ENCODE measurements at places on chromosomes 3 and 15.
A peak's percentile ranks its signal among the peaks of the same experiment; 100 is the strongest.

GRCh38 chr3:146313746-146314111 is 62.8 kb upstream of the PLSCR4 start:
- peak; percentile 67 for DNase-seq

DNA sequence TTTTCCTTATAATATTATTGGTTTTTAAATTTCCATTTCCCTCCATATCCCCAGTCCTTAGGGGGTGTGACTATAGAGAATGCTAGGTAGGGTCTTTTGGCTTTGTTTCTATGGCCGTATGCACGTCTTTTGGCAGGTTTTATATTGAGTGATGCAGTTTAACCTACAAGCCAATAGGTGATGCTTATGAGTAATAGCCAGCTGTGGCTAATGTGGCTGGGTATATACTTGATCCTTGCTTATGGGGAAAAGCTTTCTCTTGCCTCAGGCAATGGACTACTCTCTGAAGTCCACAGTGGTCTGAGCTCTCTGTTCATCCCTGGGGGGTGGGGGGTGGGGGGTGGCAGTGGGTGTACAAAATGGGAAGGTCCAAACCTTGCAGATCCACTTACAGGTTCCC is 223.9 kb downstream of the MFSD1 start:
- DNase-seq: no peak

DNA sequence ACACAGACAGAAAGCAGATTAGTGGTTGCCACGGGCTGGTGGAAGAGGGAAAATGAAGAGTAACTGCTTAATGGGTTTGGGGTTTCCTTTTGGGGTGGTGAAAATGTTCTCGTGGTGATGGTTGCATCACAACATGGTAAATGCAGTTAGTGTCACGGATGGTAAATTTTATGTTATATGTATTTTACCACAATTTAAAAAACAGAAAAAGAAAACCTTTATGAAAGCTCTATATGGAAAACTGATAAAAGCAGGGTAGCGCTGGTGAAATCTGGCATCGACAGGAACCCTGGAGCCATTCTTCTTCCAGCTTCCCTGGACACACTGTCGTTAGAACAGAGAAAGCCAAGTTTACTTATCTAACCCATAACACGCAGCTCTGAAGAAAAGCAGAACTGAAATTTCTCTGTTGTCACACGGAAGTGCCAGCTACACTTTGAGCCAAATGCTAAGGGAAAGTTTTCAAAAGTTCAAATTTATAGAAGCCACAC is 287.7 kb upstream of the NR2F2 start:
- no peak for DNase-seq

DNA sequence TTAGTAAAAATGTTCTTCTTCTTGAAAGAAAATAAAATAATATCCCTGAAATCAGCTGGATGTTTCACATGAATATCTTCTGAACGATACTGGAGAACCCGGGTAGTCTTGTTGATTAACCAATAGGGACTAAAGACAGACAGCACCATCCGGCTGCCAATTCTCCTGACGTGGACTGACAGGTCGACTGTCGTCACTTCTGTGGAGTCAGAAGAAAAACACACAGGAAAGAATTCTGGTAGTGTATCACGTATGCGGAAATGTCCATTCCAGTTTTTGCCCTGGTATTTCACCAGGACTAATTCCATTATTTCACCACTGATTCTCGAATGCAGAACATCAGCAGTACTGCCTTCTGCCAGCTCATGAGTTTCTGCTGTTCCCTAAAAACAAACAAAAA is 144.6 kb downstream of the VPS13C start:
- DNase-seq: no peak

DNA sequence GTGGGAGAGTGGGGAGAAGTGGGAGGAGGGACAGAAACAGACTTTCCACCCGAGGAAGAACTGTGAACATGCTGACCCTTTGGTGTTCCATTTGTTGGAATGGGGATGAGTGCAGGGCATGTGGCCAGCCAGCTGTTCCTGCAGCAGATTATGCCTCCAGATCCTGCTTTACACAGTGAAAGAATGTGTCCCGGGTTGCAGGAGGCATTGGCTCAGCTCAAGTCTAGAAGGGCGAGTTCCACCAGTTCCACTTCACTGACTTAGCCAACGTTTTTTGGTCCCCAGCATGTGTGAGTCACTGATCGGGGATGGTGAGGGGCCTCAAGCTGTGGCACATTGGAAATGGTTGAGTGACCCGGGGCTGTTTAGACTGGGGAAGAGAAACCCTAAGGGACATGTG is 307.0 kb upstream of the ROPN1 start:
- DNase-seq: peak; percentile 91

- DNase-seq: peak; percentile 85
Measured at GRCh38 chr3:31960793-31961431, 20.1 kb downstream of the OSBPL10 start.

- DNase-seq: peak; percentile 33
Measured at GRCh38 chr15:72554471-72555425, 80.6 kb downstream of the ARIH1 start.

DNA sequence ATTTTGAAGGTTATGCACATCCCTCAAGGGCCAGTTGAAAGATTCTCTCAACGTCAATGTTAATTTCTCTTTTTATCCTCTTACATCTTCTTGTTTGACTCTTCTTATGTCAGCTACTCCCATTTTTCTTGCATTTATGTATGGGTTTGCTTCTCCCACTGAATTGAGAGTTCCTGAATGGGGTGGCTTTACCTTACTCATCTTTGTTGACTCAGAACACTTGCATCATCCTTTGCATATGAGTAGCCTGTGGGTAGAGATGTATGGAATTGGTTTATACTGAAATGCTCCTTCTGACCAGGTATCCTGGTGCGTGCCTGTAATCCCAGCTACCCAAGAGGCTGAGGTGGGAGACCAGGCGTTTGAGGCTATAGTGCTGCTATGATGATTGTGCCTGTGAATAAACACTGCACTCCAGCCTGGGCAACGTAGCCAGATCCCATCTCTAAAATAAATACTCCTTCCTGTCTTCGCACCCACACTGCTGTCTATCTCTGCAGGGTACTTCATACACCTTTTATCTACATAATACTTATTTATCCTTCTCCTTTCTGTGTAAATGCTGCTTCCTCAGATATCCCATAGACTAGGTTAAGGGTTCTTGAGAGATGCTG is 123.6 kb upstream of the DPH6 start:
- DNase-seq: no peak

- DNase-seq: no peak
Measured at GRCh38 chr3:32593903-32594525, 23.4 kb upstream of the DYNC1LI1 start.

DNA sequence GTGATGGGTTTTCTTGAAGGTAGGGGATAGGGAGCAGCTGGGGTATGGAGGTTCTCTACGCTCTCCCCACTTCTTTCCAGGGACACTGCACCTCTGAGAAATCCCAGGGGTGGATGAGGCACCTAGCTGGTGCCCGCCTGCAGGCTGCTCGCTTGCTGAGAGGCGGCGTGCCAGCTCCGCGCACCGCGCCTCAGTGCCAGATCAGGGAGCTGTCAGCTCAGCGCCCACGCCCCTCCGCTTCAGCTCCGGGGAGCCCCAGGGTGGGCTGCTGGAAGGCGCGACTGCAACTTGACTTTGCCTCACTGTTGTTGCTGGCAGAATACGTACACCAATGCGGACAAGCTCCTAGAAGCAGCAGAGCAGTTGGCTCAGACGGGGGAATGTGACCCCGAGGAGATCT is 345.7 kb upstream of the UMPS start:
- DNase-seq: no peak

GRCh38 chr15:77179541-77179998 is 108.7 kb upstream of the TSPAN3 start:
- no peak for DNase-seq

- peak; percentile 67 for DNase-seq
Measured at GRCh38 chr3:104411757-104412156, 955.0 kb upstream of the ALCAM start.

DNA sequence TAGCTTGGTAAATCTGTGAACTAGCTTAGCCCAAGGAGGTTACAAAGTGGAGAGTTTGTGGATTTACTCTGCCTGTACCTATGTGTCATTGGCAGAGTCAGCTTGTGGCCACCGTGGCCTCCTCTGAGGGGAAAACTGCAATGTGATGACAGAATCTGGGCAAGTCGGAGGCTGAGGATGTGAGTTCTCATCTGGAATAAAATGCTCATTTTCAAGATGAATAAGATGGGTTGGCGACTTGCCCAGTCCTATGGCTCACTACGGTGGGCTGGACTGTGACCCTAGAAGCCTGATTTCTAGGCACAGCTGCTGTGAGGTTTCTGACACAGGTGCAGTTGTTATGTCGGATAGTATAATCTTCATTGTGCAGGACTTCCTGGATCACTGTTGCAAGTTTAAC is 83.7 kb downstream of the ETV5 start:
- DNase-seq: peak; percentile 55

DNA sequence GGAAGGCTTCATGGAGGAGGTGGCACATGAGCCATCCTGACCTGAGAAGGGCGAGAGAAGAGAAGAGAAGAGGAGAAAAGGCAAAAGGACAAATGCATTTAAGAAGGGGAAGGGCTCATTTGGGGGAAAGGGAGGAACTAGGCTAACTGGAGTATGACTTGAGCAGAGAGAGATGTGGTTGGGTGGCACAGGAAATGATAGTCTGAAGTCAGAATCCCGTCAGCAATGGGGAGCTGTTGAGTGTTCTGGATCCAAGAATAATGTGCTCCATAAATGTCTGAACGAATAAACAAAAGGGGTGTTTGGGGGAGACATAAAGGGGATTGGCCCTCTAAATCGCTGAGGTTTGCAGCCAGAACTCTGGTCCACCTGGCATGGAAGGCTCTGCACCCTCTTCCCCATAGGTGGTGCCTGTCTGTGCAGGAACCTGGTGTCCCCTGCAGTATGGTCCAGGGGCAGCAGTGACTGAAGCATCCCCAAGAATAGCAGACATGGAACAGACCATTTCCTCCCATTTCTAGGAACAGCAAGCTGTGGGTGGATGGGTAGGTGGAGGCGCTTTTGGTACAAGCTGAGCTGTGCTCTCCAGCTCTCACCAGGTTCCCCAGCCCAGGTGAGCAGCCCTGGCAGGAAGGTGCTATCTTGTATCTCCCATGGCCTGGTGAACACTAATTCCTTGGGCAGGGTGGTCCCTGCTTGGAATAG is 15.2 kb downstream of the CORO2B start:
- no peak for DNase-seq

DNA sequence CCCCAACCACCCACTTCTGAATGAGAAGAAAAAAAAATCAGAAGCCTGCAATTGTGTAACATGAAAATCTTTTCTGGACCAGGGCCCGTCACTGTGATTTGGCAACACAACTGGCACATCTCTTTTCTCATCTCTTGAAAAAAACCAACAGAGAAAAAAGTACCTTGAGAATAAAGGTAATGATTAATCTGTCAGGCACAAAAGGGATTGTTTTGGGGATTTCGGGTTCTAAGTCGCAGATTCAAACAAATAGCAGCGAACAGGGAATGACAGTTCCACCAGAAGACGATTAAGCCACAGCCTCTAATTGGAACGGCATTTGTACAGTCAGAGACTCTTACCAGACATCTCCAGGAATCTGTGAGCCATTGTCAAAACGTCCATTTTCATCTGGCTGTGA is at the start of gene AQP9:
Gene AQP9 (plus strand): TSS at position 276 of the 400 bp plus-strand sequence. CDS start 185 bp downstream, outside the sequence.
- no peak for DNase-seq

DNA sequence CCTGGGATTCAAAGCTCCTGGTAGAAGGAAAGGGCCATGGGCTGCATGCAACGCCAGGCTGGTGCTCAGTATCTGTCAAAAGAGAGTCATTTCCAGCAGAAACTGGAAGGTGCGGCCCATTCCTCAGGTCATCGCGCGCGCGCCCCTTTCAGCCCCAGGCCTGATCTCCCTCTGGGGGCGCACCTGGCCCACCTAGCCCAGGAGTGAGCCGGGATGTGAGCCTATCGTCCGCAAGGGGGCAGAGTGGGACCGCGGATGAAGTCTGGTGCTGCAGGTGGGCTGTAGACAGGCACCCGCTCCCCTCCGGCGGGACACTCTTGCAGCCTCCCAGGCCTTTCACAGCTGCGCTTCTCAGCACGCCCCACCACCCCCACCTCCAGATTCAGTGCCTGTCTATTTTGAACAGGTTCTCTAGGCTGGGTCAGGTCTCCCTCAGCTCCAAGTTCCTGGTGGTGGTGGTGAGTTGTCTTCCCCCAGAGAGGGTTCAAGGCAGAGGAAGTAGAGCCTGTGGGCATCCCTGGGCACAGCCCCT is 5.8 kb upstream of the RPL29 start:
- peak; percentile 74 for DNase-seq

DNA sequence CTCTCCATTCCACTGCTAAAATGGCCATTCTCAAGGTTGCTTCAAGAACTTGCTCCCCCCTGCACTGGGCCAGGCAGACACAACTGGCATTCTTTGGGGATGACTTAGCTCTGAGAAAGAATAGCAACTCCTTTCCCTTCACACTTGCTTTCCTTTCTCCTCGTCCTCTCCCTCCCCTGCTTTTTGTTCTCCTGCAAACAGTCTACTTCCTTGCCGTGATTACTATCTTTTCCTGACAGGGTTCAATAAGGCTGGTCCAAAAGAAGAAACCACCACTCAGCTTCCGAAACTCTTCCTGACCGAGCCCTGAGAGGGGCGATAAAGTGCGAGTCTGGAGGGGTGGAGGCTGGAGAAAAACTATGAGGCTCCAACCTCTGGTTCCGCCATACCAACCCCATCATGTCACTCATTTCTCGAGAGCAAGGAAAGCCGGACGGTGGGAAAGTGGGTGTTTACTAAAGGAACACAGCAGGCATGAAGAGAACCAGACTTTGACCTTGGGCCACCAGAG is 5.0 kb downstream of the AMOTL2 start:
- DNase-seq: peak; percentile 81

DNA sequence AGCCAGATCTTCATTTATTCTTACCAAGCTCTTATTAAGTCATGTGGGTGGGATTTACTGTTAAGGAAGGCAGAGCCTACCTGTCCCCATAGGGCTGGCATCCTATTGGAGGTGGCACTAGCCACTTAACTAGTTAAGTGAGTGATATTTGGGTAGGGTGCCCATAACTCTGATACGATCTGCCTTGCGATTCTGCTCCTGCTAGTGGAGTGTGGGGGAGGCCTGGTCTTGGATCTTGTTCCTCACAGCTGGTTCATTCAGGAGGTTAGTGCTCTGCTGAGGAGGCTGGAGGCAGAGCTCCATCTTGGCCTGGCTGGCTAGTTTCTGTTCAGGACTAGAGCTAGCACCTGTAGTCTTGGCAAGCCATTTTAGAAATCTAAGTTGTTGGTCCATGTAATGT is 9.3 kb downstream of the BAHD1 start:
- no peak for DNase-seq

GRCh38 chr3:39524107-39524506 is 56.6 kb downstream of the MOBP start:
- no peak for DNase-seq

- DNase-seq: no peak
Measured at GRCh38 chr15:38255690-38256089, 3.1 kb downstream of the SPRED1 start.

- peak; percentile 30 for DNase-seq
Measured at GRCh38 chr3:42013691-42014457, 52.0 kb upstream of the ULK4 start.

- DNase-seq: no peak
Measured at GRCh38 chr3:70359711-70360110, 47.3 kb upstream of the MDFIC2 start.

DNA sequence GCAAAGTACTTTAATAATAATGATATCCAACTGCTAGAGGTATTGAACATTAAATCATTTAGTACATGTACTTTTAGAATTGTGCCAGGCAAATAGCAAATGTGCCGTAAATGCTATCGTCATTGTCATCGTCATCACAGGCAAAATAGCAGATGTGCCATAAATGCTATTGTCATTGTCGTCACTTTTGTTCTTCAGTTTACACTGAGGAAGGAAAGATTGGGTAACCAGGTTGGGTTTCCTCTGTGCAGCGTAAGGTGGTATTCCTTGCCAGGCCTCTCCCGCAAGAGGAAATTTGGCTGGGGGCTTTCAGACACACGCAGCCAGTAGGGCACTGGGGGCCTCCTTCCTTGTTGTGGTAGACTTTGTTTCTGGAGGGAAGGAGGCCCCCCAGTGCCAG is 26.4 kb downstream of the ABHD17C start:
- no peak for DNase-seq

Data from kidney tubule cell (primary cell).